ENCODE measurements at places on chromosomes 11 and 22. TPM values are rescaled to one million over a fixed set of nuclear protein-coding genes. Genes with fewer than 3 reads are reported as not detected.

RIC3 gene
- 1.4 TPM for total RNA-seq

LDHA gene
- 2,911 TPM for total RNA-seq

C11orf87 gene
- 0.07 TPM for total RNA-seq

PTPMT1 gene
- total RNA-seq: 74.3 TPM

PRR5L gene
- 14.6 TPM for total RNA-seq

EFEMP2 gene
- total RNA-seq: 1.1 TPM

CNTN5 gene
- not detected for total RNA-seq

DERL3 gene
- total RNA-seq: 0.60 TPM

OR6X1 gene
- total RNA-seq: not detected

CAVIN3 gene
- total RNA-seq: 34.6 TPM

TYR gene
- not detected for total RNA-seq

OR5AS1 gene
- not detected for total RNA-seq

UBTFL1 gene
- total RNA-seq: not detected

SAA2 gene
- total RNA-seq: not detected

HMOX1 gene
- total RNA-seq: 416 TPM

IL10RA gene
- total RNA-seq: 0.07 TPM

CD248 gene
- total RNA-seq: not detected

TEX12 gene
- not detected for total RNA-seq

ENTHD1 gene
- total RNA-seq: not detected

SORL1 gene
- total RNA-seq: 2.0 TPM

TRIM6 gene
- 9.7 TPM for total RNA-seq

MIAT gene
- total RNA-seq: 0.25 TPM

ST14 gene
- 0.30 TPM for total RNA-seq

WBP2NL gene
- total RNA-seq: 0.30 TPM
